ENCODE measurements at places on chromosomes 3 and 15.

- no peak overlapping the region for H3K27ac ChIP-seq
- no peaks in the 10 kb centered on the region for H3K27me3 ChIP-seq
- no peak for DNase-seq
- no peak overlapping the region for H3K4me3 ChIP-seq
- no peaks in the 10 kb centered on the region for H3K4me1 ChIP-seq
Observed at GRCh38 chr15:86278586-86278985, 198.9 kb downstream of the AGBL1 start.

- H3K4me3 ChIP-seq: no peak overlapping the region
- H3K27me3 ChIP-seq: no peaks in the 10 kb centered on the region
- no peak overlapping the region for H3K27ac ChIP-seq
- no peak for DNase-seq
Observed at GRCh38 chr3:187020376-187020775, 90.0 kb downstream of the ST6GAL1 start.

DNA sequence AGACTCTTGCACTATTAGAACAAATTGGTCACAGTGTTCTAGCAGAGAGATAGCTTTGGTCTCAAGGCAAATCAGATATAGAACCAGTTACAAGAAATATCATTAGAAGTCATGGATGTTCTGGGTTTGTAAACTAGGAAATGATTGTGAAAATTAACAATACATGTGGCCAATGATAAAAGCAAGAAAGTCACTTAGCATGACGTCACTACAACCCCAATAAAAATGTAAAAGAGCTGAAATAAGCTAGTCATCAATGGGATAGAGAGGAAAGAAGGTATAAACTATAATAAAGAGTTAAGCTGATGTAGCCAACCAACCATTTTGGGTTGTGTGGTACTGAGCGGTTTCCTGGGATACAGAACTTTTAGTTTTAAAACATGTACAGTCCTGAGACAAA, 32.1 kb upstream of the KCNH8 start:
- DNase-seq: no peak
- H3K27ac ChIP-seq: no peak overlapping the region
- no peaks in the 10 kb centered on the region for H3K27me3 ChIP-seq
- H3K36me3 ChIP-seq: no peaks in the 10 kb centered on the region
- no peak overlapping the region for H3K4me3 ChIP-seq
- H3K4me1 ChIP-seq: no peaks in the 10 kb centered on the region

- no peaks in the 10 kb centered on the region for H3K4me1 ChIP-seq
- no peaks in the 10 kb centered on the region for H3K27me3 ChIP-seq
- H3K36me3 ChIP-seq: no peaks in the 10 kb centered on the region
- no peak overlapping the region for H3K27ac ChIP-seq
- no peak overlapping the region for H3K4me3 ChIP-seq
- no peak for DNase-seq
Observed at GRCh38 chr3:144900366-144900765, 928.7 kb downstream of the DIPK2A start.

- no peaks in the 10 kb centered on the region for H3K4me1 ChIP-seq
- no peak overlapping the region for H3K27ac ChIP-seq
- H3K27me3 ChIP-seq: no peaks in the 10 kb centered on the region
- no peaks in the 10 kb centered on the region for H3K36me3 ChIP-seq
Observed at GRCh38 chr3:168427835-168428475, 332.2 kb upstream of the GOLIM4 start.

DNA sequence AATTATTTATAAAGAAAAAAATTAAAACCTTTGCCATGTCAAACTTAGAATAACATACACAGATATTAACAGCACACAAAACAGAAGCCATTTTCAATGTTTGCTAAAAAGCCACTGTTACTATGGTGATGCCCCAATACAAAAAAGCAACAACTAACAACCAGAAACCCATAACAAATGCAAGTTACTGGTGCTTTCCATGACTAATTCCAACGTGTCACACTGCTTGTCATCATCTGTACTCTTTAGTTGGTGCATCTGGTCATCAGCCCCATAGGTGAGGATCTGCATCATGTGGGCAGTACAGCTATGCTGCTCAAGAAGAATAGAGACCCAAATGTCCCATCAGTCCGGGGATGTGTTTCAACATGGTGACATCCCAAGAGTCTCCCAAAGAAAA, 52.8 kb downstream of the ATP8B4 start:
- H3K27ac ChIP-seq: no peak overlapping the region
- no peaks in the 10 kb centered on the region for H3K36me3 ChIP-seq
- no peaks in the 10 kb centered on the region for H3K4me1 ChIP-seq
- no peak overlapping the region for H3K4me3 ChIP-seq
- no peak for DNase-seq

DNA sequence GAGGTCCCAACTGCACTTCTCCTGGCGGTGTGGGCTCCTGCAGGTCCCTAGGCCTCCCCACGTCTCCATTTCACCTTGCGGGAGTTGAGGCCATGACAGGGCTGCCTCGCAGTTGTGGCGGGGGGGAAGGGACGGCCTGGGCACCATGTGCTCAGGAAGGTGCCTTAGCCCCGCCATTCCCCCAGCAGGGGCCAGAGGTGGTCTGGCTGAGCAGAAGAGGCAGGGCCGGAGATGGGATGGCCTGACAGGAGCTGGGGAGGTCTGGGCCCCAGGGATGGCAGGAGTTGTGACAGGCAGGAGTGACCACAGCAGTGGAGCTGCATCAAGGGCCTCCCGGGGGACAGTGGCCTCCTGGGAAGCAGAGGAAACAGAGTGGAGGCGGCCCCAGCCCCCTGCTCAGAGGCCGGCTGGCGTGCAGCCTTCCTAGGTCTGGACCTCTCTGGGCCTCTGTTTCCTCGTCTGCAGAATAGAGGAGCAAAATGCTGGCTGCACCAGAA, 18.7 kb upstream of the KLF15 start:
- no peaks in the 10 kb centered on the region for H3K4me1 ChIP-seq
- H3K27me3 ChIP-seq: no peaks in the 10 kb centered on the region
- DNase-seq: no peak

DNA sequence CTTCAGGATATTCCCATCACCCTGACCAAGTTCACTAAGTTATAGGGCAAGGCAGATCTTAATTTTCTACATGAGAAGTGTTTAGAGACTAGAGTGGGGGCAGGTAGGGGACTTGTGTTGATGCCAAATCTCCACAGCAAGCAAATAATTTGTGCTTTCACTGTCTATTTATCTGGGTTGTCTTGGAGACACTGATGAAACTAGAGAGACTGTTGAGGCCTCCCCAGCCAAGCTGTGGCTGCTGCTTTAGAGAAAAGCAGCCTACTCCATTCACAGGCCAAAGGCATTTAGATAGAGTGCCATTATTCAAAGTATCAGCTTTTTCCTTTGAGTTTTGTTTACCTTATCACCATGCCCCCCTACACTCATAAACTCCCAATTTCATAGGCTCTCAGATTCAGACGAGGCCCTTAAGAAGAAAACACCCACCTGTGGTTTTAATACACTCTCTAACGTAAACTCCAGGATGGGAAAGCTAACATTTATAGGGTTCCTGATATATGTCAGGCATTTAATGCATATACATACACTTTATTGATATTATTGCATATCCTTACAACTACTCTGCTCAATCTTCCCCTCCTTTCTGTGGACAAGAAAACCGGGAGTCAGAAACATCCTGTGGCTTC, 130.4 kb upstream of the FOXB1 start:
- H3K27ac ChIP-seq: no peak overlapping the region
- H3K4me3 ChIP-seq: no peak overlapping the region
- no peaks in the 10 kb centered on the region for H3K36me3 ChIP-seq
- H3K4me1 ChIP-seq: no peaks in the 10 kb centered on the region

DNA sequence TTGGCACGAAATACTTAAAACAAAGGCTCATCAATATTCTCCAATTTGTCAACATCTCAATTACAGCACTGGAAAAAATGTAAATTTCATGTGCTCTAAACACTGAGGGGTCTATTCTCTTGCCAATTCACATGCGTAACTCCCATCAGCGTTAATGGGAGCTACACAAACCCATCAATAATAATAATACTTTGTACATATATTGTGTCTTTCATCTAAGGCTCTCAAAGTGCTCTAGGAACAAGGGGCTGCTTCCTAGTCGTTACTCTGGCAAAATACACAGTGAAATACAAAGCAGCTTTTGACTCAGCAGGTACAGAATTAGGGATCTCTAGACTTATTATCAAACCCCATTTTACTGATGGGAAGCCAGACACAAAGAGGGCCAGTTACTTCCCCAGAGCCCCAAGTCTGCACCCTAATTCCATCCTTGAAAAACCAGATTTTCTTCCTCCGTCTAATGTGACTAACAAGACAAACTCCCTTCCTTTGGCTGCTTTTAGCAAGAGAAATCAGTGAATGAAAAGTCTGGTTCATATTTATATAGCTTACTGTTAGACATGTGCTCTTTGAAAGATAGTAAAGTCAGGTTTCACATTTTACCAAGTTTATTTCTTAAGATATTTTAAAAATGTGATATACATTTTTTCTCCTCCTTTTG, 20.0 kb downstream of the MEIS2 start:
- H3K4me3 ChIP-seq: no peak overlapping the region
- H3K27ac ChIP-seq: no peak overlapping the region
- H3K36me3 ChIP-seq: no peaks in the 10 kb centered on the region
- peaks cover 17% of the 10 kb centered on the region for H3K4me1 ChIP-seq
- DNase-seq: no peak

DNA sequence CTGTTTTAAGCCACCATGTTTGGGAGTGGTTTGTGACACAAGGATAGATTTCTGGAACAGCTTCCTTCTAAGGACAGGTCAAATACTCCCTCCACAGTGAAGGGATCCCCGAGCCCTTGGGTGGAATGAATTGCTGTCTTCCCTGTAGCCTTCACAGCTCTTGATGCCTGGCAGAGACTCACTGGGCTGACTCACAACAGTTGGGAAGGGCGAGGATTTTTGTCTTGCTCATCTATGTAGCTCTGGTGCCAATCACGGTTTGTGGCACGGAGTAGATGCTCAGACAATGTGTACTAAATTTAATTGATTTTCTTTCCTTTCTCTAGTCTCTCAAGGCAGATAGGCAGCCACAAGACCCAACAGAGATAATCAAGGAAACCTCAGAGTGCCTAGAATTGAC, 27.0 kb downstream of the CRYGS start:
- no peaks in the 10 kb centered on the region for H3K4me1 ChIP-seq
- H3K27me3 ChIP-seq: peaks cover 9% of the 10 kb centered on the region
- H3K4me3 ChIP-seq: no peak overlapping the region
- no peak for DNase-seq
- H3K36me3 ChIP-seq: no peaks in the 10 kb centered on the region

DNA sequence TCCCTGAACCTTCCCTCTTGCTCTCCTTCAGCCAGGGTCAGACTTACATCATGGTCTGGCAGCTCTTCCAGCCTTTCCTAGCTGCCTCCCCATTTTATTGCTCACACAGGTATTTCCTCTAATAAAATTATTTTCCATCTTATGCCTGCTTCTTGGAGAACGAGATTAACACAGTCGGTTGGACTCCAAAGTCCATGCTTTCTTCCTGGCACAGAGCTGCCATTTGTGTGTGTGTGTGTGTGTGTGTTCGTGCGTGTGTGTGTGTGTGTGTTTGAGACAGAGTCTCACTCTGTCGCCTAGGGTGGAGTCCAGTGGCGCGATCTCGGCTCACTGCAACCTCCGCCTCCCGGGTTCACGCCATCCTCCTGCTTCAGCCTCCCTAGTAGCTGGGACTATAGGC, 15.5 kb downstream of the FSD2 start:
- no peak overlapping the region for H3K27ac ChIP-seq
- no peaks in the 10 kb centered on the region for H3K27me3 ChIP-seq
- no peak overlapping the region for H3K4me3 ChIP-seq

DNA sequence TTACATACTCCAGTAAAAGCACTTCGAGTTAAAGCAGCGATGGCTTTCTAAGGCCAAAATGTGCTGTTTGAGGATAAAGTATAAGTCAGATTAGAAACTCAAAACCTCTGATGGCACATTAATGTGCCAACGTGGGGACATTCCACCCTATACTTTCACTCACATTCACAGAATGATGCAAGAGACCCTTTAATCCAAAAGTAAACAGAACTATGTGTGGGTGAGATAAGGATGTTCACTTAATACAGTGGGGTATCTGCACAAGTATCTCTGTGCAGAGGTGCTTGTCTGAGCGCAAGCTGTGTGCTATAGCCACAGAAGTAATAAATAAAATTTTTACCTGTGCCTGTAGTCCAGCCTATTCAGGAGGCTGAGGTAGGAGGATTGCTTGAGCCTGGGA, 100.3 kb upstream of the CHL1 start:
- no peaks in the 10 kb centered on the region for H3K27me3 ChIP-seq
- no peaks in the 10 kb centered on the region for H3K4me1 ChIP-seq
- no peak overlapping the region for H3K27ac ChIP-seq
- DNase-seq: no peak
- no peaks in the 10 kb centered on the region for H3K36me3 ChIP-seq

DNA sequence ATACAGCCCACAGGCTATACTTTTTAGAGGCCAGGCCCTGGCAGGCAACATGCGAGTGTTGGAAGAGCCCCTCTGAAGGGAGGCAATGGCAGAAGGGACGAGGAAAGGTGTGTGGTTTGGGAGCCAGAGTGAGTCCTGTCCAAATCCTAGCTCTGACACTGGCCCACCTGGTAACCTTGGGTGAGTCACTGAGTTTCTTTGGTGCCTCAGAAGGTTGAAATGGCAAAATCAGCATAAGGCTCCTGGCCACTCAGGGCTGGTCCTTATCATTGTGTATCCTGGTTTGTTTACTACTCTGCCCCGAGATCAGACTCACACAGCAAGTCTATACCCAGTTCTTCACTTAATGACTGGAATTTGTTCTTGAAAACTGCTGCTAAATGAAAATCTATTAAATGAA, 71.4 kb upstream of the TLE3 start:
- H3K27ac ChIP-seq: no peak overlapping the region
- peaks cover 20% of the 10 kb centered on the region for H3K4me1 ChIP-seq
- H3K4me3 ChIP-seq: no peak overlapping the region
- H3K27me3 ChIP-seq: no peaks in the 10 kb centered on the region
- DNase-seq: no peak

- H3K27ac ChIP-seq: no peak overlapping the region
- peaks cover 98% of the 10 kb centered on the region for H3K27me3 ChIP-seq
- peaks cover 11% of the 10 kb centered on the region for H3K4me1 ChIP-seq
- DNase-seq: no peak
- H3K4me3 ChIP-seq: no peak overlapping the region
- no peaks in the 10 kb centered on the region for H3K36me3 ChIP-seq
Observed at GRCh38 chr3:62372621-62373041, 719 bp downstream of the FEZF2 start.

GRCh38 chr3:37628711-37629301, 232.9 kb upstream of the CTDSPL start:
- peaks cover 3% of the 10 kb centered on the region for H3K27me3 ChIP-seq
- DNase-seq: peak; percentile 63
- H3K4me3 ChIP-seq: no peak overlapping the region

GRCh38 chr3:23999012-23999641, 54.0 kb downstream of the NR1D2 start:
- no peaks in the 10 kb centered on the region for H3K27me3 ChIP-seq
- DNase-seq: peak; percentile 74

DNA sequence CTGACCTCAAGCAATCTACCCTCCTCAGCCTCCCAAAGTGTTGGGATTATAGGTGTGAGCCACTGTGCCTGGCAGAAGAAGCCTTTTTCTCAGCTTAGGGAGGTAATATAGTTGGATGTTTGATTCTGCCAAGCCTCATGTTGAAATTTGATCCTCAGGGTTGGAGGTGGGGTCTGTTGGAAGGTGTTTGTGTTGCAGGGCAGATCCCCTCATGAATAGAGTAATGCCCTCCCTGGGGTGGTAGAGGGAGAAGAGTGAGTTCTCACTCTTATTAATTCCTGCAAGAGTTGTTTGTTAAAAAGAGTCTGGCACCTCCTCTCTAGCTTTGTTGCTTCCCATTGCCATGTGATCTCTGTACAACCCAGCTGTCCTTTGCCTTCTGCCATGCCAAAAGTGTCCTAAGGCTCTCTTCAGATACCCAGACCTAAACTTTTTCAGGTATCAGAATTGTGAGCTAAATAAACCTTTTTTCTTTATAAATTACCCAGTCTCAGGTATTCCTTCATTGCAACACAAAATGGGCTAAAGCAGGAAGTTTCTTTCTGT, 16.4 kb downstream of the NECTIN3 start:
- no peak overlapping the region for H3K27ac ChIP-seq
- no peak for DNase-seq
- H3K4me3 ChIP-seq: no peak overlapping the region

All from hepatocyte (in vitro differentiated cells).